Activated naive CD4-positive, alpha-beta T cell treated with Interleukin-2 at 50 U/mL for 16 hours (primary cell): ENCODE measurements at places on chromosomes 6 and 20.
A peak's percentile ranks its signal among the peaks of the same experiment; 100 is the strongest.

- no peak for DNase-seq
These were observed 7.9 kb upstream of the TMEM217 start for GRCh38 chr6:37265860-37266259.

- DNase-seq: no peak
These were observed 43.1 kb upstream of the UNC93A start for GRCh38 chr6:167247814-167248595.

- DNase-seq: no peak
These were observed 1.1 kb upstream of the PBOV1 start for GRCh38 chr6:138219398-138219797.

- DNase-seq: no peak
These were observed 25.1 kb downstream of the SERPINB9 start for GRCh38 chr6:2877960-2878359.

DNA sequence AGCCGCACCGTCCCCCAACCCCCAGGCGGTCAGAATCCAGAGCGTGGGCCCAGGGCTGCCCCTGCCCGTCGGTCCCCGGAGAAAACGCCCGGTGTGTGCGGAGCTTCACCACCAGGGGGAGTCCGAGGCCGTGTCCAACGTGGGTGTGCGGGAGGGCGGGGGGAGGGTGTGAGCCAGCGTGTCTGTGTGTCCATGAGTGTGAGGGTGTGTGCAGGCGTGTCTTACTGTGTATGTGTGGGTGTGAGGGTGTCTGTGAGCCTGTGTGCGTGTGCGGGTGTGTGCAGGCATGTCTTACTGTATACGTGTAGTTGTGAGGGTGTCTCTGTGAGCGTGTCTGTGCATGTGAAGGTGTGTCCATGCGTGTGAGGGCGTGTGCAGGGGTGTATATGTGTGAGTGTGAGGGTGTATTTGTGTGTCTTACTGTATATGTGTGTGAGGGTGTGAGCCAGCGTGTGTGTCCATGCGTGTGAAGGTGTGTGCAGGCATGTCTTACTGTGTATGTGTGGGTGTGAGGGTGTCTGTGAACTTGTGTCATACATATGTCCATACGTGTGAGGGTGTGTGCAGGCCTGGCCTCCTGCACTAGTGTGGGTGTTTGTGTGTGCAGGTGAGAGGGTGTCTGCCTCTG, 24.6 kb upstream of the GATA5 start:
- peak; percentile 84 for DNase-seq

- peak; percentile 63 for DNase-seq
These were observed 39.2 kb downstream of the TRIM27 start for GRCh38 chr6:28884423-28885131.

- no peak for DNase-seq
These were observed 12.2 kb downstream of the RRP36 start for GRCh38 chr6:43033496-43034189.

- no peak for DNase-seq
These were observed 187.6 kb downstream of the ZFP64 start for GRCh38 chr20:52004018-52004417.

DNA sequence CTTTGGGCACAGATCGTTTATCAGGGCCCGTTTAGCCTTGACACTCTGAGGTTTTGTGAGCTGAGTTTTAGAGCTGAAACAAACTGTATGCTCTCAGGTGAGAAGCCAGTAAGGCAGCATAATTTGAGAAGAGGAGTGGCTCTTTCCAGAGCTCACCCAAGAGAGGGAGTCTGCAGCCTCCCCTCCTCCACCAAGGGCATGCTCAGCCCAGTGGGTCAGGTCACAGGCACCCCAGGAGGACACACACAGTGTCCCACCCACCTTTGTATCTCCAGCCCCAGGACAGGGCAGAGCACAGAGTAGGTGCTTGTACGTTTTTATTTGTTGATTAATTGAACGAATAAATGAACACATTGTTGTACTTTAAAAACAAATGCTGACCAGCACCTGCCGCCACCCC, 3.4 kb downstream of the TSPO2 start:
- no peak for DNase-seq

- no peak for DNase-seq
These were observed 18.6 kb upstream of the NT5E start for GRCh38 chr6:85431271-85431670.

DNA sequence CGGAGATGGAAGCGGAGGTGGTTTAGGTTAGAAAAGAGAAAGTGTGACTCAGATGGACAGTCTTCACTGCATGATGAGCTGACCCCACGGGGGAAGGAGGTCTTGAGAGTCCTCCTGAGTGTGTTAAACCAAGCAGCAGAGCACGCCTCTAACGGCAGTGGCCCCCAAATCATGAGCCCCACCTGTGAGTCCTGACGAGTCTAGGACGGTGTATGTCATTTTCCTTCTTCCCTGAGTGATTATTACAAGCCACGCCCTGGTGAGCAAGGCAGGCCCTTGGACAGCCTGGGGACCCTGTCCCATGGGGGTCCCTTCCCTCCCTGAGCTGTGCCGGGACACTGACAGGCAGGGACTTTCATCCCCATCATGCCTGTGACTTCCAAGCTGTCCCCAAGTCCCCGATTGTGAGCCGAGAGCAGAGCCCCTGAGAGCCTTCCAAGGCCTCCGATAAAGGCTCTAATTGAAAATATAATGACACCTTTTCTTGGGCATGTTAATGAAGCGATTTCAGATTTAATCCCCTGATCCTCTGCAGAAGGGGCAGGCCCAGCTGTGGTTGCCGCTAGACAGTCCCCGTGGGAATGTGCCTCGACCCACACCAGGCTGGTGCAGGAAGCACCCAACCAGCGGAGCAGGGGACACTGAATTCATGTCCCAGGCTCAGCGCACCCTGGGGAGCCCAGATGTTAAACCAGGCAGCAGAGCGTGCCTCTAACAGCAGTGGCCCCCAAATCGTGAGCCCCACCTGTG, 320.1 kb downstream of the TAF4 start:
- DNase-seq: no peak

DNA sequence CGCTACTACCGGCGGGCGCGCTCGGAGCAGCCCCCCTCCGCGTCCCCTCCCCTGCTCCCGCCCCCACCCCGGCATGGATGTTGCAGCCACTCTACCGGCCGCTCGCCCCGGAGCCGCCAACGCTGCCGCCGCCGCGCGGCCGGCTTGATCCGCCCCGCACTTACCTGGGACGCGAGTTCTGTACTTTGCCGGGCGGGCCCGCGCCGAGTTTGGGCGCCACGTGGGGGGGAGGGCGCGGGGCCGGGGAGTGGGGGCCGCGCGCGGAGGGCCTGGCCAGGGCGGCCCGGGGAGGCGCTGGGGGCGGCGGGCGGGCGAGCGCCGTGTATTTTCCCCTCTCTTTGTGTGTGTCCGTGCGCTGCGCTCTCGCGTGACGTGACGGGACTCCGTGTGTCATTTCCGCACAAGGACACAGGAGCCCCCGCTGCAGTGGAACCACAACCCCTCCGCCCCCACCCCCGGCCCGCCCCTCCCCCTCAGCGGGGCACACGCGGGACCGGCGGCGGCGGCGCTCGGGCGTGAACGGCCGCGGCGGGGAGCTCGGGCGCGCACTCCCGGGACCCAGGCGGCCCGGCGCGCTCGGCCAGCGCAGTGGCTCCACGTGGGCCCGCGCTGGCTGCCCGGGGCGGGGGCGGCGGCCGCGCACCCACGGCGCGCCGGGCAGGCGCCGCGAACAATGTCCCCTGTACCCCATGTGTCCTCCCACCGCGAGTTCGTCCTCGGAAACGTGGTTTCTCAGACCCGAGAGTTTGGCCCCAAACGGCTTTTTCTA, at the start of gene BEND3:
Gene BEND3, minus strand, starts transcription at position 590 of the 769 bp plus-strand sequence. CDS start 16,230 bp downstream, outside the sequence.
- DNase-seq: peak; percentile 50

- no peak for DNase-seq
These were observed 1.5 kb downstream of the SIRPA start for GRCh38 chr20:1896484-1897258.

- DNase-seq: no peak
These were observed 31.4 kb downstream of the NCOA6 start for GRCh38 chr20:34794006-34794585.

DNA sequence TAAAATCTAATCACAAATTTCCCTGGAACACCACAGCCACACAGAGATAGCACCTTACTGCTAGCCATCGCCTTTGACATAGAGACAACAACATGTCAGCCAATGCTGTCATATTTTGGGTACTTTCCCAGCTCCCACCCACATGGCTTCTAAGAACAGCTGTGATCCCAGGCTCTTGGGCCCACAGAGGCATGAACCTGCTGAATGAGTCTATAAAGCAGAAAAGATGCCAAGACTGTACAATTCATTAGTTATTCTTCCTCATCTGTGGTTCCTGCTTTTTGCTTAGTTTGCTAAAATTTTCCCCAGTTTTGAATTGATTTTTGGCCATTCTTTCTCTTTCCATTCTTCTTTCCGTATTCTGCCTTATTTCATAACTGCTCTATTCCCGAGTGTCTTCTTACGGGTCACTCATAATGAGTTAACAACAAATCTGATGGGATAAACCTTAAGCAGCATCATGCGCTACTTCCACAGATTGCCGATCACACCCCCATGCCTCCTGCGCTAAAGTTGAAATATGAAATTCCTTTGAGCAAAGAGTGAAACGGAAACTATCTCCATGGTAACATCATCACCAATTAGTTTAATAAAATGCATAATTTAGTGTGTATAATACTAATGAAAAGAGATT, 327.3 kb upstream of the HSF2 start:
- no peak for DNase-seq

DNA sequence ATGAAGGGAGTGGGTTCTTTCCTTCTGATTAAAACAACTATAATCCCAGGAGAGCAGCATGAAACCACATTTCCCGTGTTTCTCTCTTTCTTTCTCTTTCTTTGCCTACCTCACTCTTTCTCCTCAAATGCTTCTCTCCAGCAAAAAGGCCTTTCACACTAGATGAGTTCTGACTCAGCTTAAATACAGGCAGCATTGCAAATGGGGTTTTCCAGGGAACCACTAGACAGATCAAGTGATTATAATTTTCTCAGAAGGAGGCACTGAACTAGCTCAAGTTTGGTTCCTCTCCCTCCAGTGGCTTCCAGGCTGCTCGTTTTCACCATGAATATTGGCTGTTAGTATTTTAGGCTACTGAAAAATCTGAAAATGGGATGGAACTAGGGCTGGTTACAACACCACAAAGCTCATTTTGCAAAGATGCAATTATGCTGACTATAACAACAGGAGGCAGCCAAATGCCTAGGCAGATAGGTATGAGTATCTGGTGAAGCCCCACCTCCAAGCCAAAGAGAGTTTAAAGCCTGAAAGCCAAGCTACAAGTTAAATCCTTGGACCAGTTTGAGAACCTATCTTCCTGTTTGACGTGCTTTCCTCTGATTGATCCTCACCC, 260.0 kb downstream of the MMUT start:
- DNase-seq: no peak

GRCh38 chr20:60270341-60270740, 312.1 kb downstream of the CDH26 start:
- no peak for DNase-seq

GRCh38 chr20:36845288-36845971, 30.5 kb upstream of the TLDC2 start:
- DNase-seq: no peak

DNA sequence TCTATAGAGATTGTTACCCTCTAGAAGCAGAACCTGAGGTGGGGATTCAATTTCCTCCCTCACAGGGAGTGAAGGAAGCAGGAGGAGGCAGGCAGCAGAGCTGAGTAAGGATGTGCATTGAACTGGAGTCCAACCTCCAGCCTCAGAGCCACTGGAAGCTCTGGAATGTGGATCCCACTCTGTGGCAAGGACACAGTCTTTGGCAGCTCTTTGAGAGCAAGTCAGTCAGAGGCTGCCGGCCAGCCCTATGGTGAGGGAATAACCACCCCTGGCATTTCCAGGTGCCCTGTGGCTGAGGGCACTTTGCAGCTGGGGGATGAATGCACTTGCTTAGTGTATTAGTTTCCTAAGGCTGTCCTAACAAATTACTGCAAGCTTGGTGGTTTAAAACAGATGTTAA, 37.2 kb downstream of the EBF4 start:
- DNase-seq: no peak
